ENCODE measurements at places on chromosomes 13 and 19.

DNA sequence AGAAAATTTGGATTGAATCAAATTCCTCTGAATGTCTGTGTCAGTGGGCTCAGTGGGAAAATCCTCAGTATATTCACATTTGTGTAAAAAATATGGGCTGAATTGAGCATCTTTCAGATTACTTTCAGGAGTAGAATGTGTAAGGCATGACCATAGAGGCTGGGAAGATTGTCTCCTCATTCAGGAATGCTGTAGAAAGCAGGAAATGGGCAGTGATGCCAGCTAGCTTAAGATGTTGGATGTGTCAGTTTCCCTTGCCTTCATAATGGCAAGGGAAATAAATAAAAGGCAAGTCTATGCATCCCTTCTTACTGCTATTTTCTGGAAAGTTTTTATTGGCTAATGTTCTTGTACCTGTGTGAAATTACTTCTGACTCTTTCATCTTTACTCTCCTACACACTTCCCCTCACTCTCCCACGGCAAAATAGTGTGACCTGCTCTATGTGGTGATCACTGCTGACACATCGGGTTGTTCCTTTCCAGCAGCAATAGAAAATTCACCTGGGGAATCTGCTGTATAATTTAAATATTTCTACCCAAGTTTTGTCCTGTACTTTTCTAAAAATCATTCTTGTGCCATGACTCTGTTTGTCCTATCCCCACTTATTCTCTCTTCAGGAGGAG lies 103.2 kb downstream of the LMO7 start:
- DNase-seq, result no peak

- no peak for DNase-seq
Measured at GRCh38 chr19:18438331-18439024, 545 bp upstream of the ISYNA1 start.

DNA sequence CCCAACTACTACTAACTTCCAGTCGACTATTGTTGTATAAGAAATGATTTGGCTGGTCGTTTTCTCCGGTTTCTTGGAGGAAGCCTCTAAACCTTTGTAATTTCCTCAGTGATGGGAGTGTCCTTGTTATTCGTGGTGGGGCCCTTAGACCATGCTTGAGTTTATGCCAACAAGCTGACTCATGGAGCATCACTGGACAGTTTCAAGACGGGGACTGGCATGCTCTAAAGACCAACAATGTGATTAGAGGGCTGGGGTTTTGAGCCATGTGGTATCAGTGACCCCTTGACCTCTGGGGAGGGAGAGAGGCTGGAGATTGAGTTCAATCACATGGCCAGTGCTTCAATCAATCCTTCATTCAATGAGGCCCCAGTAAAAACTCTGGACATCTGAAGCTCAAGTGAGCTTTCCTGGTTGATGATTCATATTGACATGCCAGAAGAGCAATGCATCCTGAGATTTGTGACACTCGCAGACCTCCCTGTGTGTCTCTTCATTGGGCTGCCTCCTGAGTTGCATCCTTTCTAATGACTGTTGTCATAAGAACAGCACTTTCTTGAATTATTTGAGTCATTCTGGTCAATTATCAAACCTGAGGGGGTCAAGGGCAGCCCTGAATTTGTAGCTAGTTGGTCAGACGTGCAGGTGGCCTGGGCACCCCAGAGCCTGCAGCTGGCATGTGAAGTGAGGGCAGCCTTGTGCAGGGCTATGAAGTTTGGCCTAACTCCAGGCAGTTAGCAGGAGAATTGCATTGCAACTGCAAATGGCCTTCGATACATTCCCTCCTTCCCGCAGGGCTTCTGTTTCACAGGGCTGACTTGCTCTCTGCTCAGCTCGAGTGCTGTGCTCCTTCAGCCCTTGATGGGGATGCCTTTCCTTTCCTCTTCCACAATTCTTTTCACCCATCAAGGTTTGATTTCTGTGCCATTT lies 246.5 kb downstream of the FGF9 start:
- no peak for DNase-seq

DNA sequence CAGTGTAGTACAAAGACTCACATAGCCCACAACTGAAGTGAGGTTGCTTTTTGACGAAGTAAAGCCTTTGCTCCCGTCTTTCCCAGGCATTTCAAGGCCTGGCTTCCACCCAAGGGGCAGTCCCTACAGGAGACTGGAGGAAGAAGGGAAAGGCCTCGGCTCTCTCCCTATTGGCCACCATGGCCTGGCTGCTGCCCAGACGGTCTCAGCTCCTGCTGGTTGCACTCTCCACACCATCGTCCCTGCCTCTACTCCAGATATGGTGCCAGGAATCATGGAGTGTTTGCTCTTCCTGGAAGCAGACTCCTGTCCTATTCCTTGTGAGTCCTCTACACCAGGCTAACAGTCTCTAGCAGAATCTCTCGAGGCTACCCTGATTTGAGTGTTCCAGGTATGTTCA lies 124.1 kb upstream of the UQCRFS1 start:
- no peak for DNase-seq

DNA sequence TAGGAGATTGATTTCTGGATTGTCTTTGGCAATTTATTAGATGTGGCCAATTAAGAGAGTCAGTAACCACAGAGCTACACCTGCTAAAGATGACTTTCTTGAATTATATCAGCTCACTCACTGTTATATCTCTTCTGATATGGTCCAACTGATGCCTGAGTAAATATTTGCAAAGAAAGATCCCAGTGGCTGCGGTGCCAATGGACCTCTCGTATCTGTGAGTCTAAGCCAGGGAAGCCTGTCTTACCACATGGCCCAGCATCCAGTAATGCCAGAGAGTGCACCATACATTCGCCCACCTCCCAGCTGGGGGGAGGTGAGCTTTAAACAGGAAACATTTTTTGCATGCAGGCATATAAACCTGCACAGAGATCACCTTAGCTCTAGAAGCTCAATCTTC lies 82.7 kb upstream of the SLC15A1 start:
- no peak for DNase-seq

DNA sequence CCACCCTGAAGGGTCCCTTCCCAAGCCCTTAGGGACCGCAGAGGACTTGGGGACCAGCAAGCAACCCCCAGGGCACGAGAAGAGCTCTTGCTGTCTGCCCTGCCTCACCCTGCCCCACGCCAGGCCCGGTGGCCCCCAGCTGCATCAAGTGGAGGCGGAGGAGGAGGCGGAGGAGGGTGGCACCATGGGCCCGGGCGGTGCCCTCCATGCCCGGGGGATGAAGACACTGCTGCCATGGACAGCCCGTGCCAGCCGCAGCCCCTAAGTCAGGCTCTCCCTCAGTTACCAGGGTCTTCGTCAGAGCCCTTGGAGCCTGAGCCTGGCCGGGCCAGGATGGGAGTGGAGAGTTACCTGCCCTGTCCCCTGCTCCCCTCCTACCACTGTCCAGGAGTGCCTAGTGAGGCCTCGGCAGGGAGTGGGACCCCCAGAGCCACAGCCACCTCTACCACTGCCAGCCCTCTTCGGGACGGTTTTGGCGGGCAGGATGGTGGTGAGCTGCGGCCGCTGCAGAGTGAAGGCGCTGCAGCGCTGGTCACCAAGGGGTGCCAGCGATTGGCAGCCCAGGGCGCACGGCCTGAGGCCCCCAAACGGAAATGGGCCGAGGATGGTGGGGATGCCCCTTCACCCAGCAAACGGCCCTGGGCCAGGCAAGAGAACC lies 1.5 kb downstream of the EGLN2 start:
- DNase-seq, result no peak

DNA sequence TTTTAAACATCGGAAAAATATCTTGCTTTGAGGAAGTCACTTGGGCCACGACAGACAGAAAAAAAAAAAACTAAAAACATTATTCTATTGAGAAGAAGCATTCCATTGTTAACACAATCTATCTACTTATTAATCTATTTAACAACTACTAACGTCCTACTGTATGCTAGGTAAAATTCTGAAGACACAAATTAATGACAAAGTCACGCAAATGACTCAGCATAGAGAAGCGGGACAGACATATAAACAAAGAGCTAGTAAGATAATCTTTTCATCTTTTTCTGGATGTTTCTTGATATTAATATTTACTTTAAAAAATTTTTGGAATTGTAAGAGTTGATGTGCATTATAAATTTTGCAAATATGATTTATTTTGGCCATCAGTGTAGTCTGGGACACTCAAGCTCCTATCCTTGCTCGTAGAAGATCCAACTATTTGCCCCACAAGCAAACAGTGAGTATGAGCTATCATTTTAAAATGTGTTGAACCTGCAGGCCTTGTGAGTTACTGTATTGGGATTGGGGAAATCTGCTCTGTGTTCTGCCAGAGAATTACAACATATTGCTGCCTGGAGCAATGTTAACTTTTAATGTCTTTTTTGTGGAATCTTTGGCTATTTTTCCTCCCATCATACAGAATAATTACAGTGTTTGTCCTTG lies 109.1 kb downstream of the PCDH9 start:
- DNase-seq, result no peak

DNA sequence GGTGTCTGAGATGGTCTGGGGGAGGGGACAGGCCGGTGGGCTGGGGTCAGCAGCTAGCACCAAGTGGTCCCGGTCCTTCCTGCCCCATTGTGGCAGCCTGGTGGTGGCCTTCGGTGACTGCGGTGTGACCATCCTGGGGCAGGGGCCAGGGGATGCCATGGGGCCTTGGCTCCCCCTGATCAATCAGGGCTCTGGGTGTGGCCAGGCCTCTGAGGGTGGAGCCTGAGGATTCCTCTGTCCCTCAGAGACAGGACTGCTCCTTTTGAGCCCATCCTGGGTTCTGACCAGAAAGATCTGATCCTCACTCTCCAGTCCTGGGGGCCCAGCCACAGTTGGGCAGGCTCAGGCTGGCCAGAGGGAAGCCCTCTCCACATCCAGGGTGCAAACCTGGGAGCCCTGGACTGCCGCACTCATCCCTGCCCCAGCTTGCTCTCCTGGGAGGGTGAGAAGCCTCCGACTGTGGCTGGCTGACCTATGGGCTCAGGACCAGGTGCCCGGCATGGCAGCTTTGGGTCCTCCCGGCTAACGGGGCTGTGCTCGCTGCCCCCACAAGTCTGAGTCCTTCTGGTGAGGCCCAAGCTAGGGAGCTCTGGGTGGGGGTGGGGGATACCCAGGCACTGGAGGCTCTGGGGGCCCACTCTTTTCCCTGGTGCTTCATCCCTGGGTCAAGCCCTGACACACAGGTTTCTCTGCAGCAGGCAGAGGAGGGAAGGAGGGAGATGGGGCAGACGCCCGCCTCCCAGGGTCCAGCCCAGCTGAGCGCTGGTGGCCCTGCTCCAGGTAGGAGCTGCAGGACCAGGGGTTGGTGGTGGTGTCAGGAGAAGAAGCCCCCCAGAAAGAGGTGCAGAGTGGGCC lies 59.5 kb downstream of the IER2 start:
- no peak for DNase-seq

Data from activated CD4-positive, alpha-beta memory T cell treated with anti-CD3 and anti-CD28 coated beads for 36 hours (primary cell).